RPMI7951 (cell line): ENCODE measurements at places on chromosomes 7 and 10. TPM values are rescaled to one million over a fixed set of nuclear protein-coding genes. Genes with fewer than 3 reads are reported as not detected.

The UCMA gene
- total RNA-seq = not detected in 2 replicates

- no peak for DNase-seq
Measured at GRCh38 chr7:44120395-44120794, 3.0 kb downstream of the POLD2 start.

The GJD4 gene
- total RNA-seq = not detected in 2 replicates

- DNase-seq = peak; percentile 89
Measured at GRCh38 chr10:5550621-5551530, 26.1 kb downstream of the CALML3 start.
